Stimulated activated CD4-positive, alpha-beta T cell treated with anti-CD3 and anti-CD28 coated beads, Interleukin-1b, Interleukin-23, amount 100 ng/mL, for 24 hours (primary cell): ENCODE measurements at places on chromosomes 13 and 19.

- DNase-seq: no peak
Observed at GRCh38 chr13:42073683-42074082, 25.2 kb downstream of the DGKH start.

GRCh38 chr19:6568010-6568526, 22.9 kb downstream of the CD70 start:
- no peak for DNase-seq

DNA sequence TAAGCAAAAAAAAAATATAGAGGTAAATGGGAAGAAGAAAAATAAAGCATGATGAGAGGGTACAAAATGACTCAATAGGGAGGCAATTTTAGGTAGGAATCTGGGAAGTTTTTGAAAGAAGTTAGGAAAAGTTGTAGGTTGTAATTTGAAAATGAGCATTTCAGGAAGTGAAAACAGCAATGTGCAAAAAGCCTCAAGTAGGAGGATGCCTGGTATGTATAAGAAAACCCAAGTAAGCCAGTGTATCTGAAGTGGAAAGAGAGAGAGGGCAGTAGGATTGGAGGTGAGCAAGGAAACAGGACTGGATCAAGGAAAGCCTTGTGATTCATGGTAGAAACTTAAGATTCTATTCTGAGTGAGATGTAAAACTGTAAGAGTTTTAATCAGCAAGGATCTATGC, 121.6 kb upstream of the SPRY2 start:
- DNase-seq: no peak

- no peak for DNase-seq
Observed at GRCh38 chr19:45136507-45137178, 24.1 kb downstream of the NKPD1 start.

- DNase-seq: no peak
Observed at GRCh38 chr19:30557212-30557611, 185.0 kb downstream of the ZNF536 start.
